ENCODE measurements at places on chromosomes 11 and 22. TPM values are rescaled to one million over a fixed set of nuclear protein-coding genes. Genes with fewer than 3 reads are reported as not detected.

Gene FERMT3
- 16.6 TPM for total RNA-seq

Gene CNTF
- 5.2 TPM for total RNA-seq

Gene TESMIN
- 9.7 TPM for total RNA-seq

Gene MIOX
- not detected for total RNA-seq

Gene MYO7A
- 3.7 TPM for total RNA-seq

Gene DGCR6
- 3.1 TPM for total RNA-seq

Gene TMEM218
- 10.0 TPM for total RNA-seq

- no peak overlapping the region for H3K4me3 ChIP-seq
- peaks cover 9% of the 10 kb centered on the region for H3K36me3 ChIP-seq
- H3K27ac ChIP-seq, result no peak overlapping the region
These were observed 40.9 kb downstream of the TCF20 start for GRCh38 chr22:42229455-42230149.

GRCh38 chr11:96741068-96741467 lies 351.3 kb downstream of the JRKL start:
- no peak overlapping the region for H3K27ac ChIP-seq
- H3K27me3 ChIP-seq, result no peaks in the 10 kb centered on the region
- H3K36me3 ChIP-seq, result no peaks in the 10 kb centered on the region
- no peak overlapping the region for H3K4me3 ChIP-seq

GRCh38 chr11:2542406-2542805 lies 97.6 kb downstream of the KCNQ1 start:
- H3K27me3 ChIP-seq, result no peaks in the 10 kb centered on the region
- no peak overlapping the region for H3K4me3 ChIP-seq
- H3K4me1 ChIP-seq, result no peaks in the 10 kb centered on the region
- no peak overlapping the region for H3K27ac ChIP-seq

GRCh38 chr11:115008799-115009198 lies 330.5 kb downstream of the NXPE2 start:
- no peak for DNase-seq
- H3K36me3 ChIP-seq, result no peaks in the 10 kb centered on the region
- H3K4me3 ChIP-seq, result no peak overlapping the region
- no peaks in the 10 kb centered on the region for H3K27me3 ChIP-seq
- H3K4me1 ChIP-seq, result no peaks in the 10 kb centered on the region
- H3K27ac ChIP-seq, result no peak overlapping the region

DNA sequence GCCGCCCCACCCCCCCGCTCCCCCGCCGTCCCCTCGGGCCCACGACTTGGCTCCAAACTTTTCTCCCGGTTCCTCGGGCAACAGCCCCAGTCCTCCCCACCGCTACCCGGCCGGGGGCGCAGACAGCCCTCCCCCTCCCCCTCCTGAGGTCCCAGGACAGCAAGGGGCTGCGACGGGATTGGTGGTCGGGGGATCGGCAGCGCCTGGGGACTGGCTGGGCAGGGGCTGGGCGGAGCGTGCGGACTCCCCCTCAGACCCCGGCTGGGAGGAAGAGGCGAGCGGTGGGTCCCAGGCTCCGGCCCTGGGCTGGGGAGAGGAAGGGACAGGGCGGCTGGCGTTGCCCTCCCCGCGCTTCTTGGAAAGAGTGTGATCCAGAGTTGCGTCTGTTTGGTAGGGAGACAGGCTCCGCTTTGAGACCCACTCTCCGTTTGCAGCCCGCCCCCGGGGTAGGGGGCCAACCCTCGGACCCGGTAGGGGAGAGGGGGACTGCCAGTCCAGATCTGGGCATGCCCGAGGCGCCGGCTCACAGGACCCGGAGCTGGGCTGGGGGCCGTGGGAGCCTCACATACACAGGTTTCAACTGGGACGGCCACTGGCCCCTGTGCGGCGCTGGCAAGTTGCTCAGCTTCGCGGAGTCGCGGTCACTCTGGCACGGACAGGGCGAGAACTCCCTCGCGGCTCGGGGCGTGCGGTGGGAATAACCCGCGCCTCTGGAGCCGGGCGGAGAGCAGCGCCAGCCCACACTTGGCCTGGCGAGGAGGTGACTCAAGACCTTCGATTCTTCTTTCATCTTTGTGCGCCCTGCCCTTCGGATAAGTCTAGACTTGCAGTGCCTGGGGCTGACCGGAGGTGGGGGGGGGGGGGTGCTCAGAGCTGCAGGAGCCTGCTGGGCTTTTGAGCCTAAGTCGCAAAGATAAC lies 999 bp downstream of the TSKU start:
- H3K27ac ChIP-seq, result peak overlapping the region; percentile 50
- DNase-seq, result peak; percentile 52
- no peaks in the 10 kb centered on the region for H3K27me3 ChIP-seq
- peaks cover 66% of the 10 kb centered on the region for H3K4me1 ChIP-seq
- H3K4me3 ChIP-seq, result peak overlapping the region; percentile 84
- H3K36me3 ChIP-seq, result peaks cover 52% of the 10 kb centered on the region

- H3K4me3 ChIP-seq, result no peak overlapping the region
- no peak for DNase-seq
- H3K36me3 ChIP-seq, result peaks cover 5% of the 10 kb centered on the region
- H3K27ac ChIP-seq, result no peak overlapping the region
- H3K4me1 ChIP-seq, result no peaks in the 10 kb centered on the region
These were observed 23.4 kb downstream of the SLN start for GRCh38 chr11:107688322-107688918.

DNA sequence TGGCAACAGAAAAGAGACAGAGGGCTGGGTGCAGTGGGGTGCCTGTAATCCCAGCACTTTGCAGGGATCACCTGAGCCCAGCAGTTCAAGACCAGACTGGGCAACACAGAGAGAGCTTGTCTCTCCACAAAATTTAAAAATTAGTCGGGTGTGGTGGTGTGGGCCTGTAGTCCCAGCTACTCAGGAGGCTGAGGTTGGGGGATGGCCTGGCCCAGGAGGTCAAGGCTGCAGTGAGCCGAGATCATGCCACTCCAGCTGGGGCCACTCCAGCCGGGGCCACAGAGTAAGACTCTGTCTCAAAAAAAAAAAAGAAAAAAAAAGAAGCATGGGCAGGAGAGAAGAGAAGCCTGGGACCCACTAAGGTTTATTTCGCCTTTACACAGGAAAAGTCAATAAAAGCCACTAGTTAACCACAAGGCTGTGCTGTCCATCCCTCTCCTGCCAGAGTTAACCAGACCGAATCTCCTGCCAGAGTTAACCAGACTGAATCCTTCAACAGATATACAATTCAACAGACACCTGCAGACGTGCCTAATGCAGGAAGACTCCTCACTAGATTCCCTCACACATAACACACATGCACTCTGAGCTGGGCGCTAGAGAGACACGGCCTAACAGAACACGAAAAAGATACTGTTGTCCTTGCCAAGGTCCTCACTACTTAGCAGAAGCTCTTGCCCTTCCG lies 29.8 kb downstream of the MICAL3 start:
- peaks cover 22% of the 10 kb centered on the region for H3K4me1 ChIP-seq
- no peak for DNase-seq
- H3K4me3 ChIP-seq, result no peak overlapping the region
- H3K27me3 ChIP-seq, result no peaks in the 10 kb centered on the region
- peaks cover 1% of the 10 kb centered on the region for H3K36me3 ChIP-seq

DNA sequence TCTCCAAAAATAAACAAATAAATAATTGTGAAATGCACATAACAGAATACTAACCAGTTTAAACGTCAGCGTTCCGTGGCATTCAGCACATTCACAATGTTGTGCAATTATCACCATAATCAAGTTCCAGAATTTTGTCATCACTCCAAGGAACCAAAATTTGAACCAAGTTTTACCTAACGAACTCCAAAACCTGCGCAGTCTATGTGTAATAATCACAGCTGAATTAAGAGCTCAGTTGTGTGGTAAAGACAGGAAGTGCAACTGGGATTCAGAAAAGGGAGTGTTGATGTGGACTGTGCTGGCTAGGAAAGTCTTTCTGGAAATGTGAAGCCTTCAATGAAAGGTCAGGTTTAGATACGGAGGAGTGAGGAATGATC lies 5.4 kb upstream of the MCAM start:
- no peaks in the 10 kb centered on the region for H3K36me3 ChIP-seq
- H3K4me3 ChIP-seq, result no peak overlapping the region
- H3K4me1 ChIP-seq, result no peaks in the 10 kb centered on the region
- H3K27ac ChIP-seq, result no peak overlapping the region

DNA sequence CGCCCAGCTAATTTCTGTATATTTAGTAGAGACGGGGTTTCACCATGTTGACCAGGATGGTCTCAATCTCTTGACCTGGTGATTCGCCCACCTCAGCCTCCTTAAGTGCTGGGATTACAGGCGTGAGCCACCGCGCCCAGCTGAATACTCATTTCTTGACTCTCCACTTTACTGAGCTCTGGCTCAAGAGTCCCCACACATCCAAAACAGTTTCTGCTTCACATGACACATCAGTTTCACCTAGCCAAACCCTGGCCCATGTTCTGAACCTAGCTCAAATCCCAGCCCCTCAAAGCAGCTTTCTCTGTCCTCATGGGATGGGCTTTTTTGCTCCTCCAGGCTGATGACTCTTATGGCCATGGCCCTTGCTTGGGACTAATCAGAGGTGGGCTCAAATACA lies 9.8 kb downstream of the HYOU1 start:
- no peaks in the 10 kb centered on the region for H3K27me3 ChIP-seq
- no peak for DNase-seq
- H3K4me1 ChIP-seq, result no peaks in the 10 kb centered on the region
- H3K36me3 ChIP-seq, result peaks cover 66% of the 10 kb centered on the region
- H3K27ac ChIP-seq, result no peak overlapping the region
- H3K4me3 ChIP-seq, result no peak overlapping the region

DNA sequence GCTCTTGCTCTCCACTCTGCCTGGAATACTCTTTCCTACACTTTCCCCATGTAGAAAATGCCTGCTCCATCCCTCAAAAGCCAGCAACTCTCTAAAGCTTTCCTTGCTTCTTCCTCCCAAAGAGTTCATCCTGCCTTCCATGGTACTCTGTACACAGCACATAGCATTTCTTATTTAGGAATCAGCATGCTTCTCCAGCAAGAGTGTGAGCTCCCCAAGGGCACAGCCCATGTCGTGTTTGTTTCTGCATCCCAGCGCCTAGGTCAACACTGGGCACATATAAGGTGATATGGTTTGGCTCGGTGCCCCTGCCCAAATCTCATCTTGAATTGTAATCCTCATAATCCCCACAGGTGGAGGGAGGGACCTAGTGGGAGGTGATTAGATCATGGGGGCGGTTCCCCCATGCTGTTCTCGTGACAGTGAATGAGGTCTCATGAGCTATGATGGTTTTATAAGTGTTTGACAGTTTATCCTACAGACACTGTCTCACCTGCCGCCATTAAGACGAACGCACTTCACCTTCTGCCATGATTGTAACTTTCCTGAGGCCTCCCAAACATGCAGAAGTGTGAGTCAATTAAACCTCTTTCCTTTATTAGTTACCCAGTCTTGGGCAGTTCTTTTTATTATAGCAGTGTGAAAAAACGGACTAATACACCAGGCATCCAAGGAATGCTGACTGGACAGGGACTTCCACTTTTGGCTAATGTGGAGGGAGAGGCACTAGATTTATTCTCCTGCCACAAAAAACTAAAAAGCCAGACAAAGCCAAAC lies 8.2 kb downstream of the VPS37C start:
- H3K4me1 ChIP-seq, result peaks cover 72% of the 10 kb centered on the region
- peak overlapping the region; percentile 49 for H3K4me3 ChIP-seq

- H3K4me1 ChIP-seq, result no peaks in the 10 kb centered on the region
- no peaks in the 10 kb centered on the region for H3K27me3 ChIP-seq
- no peak overlapping the region for H3K27ac ChIP-seq
- no peaks in the 10 kb centered on the region for H3K36me3 ChIP-seq
- DNase-seq, result no peak
- H3K4me3 ChIP-seq, result no peak overlapping the region
These were observed 23.3 kb downstream of the ST3GAL4 start for GRCh38 chr11:126378763-126379162.

GRCh38 chr11:87252869-87253268 lies 215.1 kb downstream of the TMEM135 start:
- H3K36me3 ChIP-seq, result no peaks in the 10 kb centered on the region
- H3K4me1 ChIP-seq, result no peaks in the 10 kb centered on the region
- no peaks in the 10 kb centered on the region for H3K27me3 ChIP-seq
- no peak overlapping the region for H3K27ac ChIP-seq
- H3K4me3 ChIP-seq, result no peak overlapping the region

GRCh38 chr11:9473408-9473807 lies 12.6 kb downstream of the ZNF143 start:
- DNase-seq, result no peak
- H3K36me3 ChIP-seq, result peaks cover 17% of the 10 kb centered on the region
- H3K27me3 ChIP-seq, result no peaks in the 10 kb centered on the region
- no peaks in the 10 kb centered on the region for H3K4me1 ChIP-seq

- H3K27ac ChIP-seq, result peak overlapping the region; percentile 30
- no peak for DNase-seq
- H3K4me3 ChIP-seq, result no peak overlapping the region
- H3K36me3 ChIP-seq, result peaks cover 48% of the 10 kb centered on the region
These were observed 16.5 kb downstream of the CCND1 start for GRCh38 chr11:69657456-69657910.

DNA sequence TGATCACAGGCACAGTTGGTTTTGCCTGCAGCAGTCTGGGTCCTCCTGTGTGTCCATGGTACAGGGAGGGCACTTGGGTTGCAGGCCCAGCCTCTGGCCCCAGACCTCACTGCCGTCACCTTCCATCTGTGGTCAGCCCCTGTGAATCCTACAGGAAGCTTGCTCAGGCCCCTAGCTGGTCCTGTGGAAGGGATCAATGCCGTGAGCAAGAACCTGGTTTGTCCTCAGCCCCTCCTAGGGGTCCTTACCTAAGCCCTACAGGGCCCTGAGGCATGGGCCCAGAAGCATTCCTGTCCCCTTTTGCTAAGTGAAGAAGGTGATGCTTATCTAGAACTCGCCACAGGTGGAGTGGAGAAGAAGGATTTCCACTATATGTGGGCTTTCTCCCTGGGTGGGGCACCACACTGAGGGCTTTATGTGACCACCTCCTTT lies 29.9 kb downstream of the MED15 start:
- H3K27me3 ChIP-seq, result no peaks in the 10 kb centered on the region
- peak overlapping the region; percentile 24 for H3K27ac ChIP-seq
- no peak overlapping the region for H3K4me3 ChIP-seq

DNA sequence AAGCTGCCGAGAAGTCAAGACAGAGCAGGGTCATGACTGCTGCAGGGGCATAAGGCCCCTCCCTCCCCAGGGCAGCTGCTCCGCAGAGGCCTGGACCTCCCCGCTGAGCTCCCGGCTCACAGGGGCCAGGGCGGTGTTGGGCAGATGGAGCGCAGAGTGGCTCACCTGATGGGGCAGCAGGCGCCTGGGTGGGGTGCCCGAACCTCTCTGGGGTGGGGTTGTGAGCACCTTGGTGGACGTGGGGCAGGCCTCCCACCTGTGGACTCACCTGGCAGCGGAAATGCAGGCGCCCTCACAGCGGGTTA lies 22.9 kb downstream of the MUC6 start:
- no peak for DNase-seq
- no peaks in the 10 kb centered on the region for H3K4me1 ChIP-seq
- no peak overlapping the region for H3K27ac ChIP-seq
- H3K4me3 ChIP-seq, result no peak overlapping the region
- H3K27me3 ChIP-seq, result no peaks in the 10 kb centered on the region

- H3K36me3 ChIP-seq, result peaks cover 17% of the 10 kb centered on the region
- DNase-seq, result no peak
- H3K4me3 ChIP-seq, result no peak overlapping the region
- H3K27ac ChIP-seq, result no peak overlapping the region
- peaks cover 11% of the 10 kb centered on the region for H3K4me1 ChIP-seq
- H3K27me3 ChIP-seq, result peaks cover 4% of the 10 kb centered on the region
These were observed 3.0 kb downstream of the SNX19 start for GRCh38 chr11:130913268-130913667.

- DNase-seq, result no peak
- no peak overlapping the region for H3K27ac ChIP-seq
- H3K36me3 ChIP-seq, result no peaks in the 10 kb centered on the region
- H3K27me3 ChIP-seq, result no peaks in the 10 kb centered on the region
- H3K4me1 ChIP-seq, result peaks cover 28% of the 10 kb centered on the region
- no peak overlapping the region for H3K4me3 ChIP-seq
These were observed 128.1 kb upstream of the TEAD1 start for GRCh38 chr11:12546122-12546521.

GRCh38 chr11:126929179-126930061 lies 71.2 kb downstream of the KIRREL3 start:
- H3K27me3 ChIP-seq, result no peaks in the 10 kb centered on the region
- no peak overlapping the region for H3K4me3 ChIP-seq
- peaks cover 10% of the 10 kb centered on the region for H3K4me1 ChIP-seq
- peak overlapping the region; percentile 20 for H3K27ac ChIP-seq
- DNase-seq, result no peak
- H3K36me3 ChIP-seq, result no peaks in the 10 kb centered on the region

All from Calu3 (cell line).